Vagina (tissue), 2 donors: ENCODE measurements at places on chromosomes 16 and 17.

GRCh38 chr16:86472366-86472765 is 38.0 kb upstream of the FOXF1 start:
- DNase-seq, result no peak

DNA sequence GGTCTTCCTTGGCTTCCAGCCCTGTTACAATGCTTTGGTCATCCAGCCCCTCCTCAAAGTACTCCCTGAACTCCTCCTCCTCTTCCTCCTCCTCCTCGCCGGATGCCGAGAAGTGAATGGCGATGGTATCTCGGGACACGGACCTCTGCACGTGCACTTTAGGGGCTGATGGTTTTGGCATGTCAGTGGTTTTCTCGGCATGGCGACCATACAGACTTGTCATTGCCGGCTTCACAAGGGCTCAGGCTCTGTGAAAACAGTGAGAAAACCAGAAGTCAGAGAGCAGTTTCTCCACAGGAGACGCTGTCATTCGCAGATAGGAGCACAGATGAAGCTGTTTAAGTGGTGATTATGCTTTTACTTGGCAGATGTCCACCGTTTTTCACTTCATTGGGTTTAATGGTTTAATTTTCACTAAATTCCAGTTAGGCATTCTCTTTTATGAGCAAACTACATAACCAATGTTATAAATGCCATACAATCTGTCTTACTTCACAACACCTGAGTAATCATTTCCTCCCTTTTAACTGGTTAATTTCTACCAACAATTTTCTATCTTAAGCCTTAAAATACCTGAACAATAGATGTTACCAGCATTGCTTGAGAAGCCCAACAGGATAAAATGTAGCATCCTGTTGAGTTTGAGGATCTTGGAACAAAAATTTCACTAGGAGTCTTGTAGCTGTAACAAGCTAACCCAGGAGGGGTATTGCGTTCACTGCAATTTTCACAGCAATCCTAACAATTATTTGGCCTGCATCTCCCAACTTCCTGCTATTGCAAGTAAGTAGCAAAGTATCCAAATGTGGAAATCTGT is 48.9 kb downstream of the TEX2 start:
- no peak for DNase-seq

DNA sequence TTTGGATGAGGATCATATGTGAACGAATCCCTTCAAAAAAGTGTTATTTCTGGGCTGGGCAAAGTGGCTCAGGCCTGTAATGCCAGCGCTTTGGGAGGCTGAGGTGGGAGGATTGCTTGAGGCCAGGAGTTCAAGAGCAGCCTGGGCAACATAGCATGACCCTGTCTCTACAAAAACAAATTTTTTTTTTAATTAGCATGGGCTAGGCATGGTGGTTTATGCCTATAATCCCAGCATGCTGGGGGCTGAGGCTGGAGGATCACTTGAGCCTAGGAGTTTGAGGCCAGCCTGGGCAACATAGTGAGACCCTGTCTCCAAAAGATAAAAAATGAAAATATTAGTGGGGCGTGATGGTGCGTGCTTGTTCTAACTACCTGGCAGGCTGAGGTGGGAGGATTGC is 4.6 kb downstream of the TAOK1 start:
- no peak for DNase-seq

DNA sequence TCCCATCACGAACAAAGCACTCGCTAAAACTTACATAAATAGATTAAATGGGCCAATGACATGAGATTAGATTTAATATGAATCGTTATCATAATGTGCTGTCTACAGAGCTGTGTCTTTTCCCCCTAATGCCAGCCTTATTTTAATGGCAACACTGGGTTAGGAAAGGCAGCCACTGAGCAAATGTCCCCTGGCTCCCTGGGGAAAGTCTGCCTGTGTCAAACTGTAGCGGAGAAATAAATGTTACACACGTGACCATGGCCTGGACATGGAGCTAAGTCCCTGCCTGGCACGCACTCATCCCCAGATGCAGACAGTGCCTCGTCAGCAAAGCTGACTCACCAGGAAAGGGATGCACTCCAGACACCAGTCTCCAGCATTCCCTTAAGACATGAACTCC is 61.3 kb upstream of the SDK2 start:
- no peak for DNase-seq

- no peak for DNase-seq
Measured at GRCh38 chr17:44581868-44582267, 24.6 kb downstream of the FZD2 start.

DNA sequence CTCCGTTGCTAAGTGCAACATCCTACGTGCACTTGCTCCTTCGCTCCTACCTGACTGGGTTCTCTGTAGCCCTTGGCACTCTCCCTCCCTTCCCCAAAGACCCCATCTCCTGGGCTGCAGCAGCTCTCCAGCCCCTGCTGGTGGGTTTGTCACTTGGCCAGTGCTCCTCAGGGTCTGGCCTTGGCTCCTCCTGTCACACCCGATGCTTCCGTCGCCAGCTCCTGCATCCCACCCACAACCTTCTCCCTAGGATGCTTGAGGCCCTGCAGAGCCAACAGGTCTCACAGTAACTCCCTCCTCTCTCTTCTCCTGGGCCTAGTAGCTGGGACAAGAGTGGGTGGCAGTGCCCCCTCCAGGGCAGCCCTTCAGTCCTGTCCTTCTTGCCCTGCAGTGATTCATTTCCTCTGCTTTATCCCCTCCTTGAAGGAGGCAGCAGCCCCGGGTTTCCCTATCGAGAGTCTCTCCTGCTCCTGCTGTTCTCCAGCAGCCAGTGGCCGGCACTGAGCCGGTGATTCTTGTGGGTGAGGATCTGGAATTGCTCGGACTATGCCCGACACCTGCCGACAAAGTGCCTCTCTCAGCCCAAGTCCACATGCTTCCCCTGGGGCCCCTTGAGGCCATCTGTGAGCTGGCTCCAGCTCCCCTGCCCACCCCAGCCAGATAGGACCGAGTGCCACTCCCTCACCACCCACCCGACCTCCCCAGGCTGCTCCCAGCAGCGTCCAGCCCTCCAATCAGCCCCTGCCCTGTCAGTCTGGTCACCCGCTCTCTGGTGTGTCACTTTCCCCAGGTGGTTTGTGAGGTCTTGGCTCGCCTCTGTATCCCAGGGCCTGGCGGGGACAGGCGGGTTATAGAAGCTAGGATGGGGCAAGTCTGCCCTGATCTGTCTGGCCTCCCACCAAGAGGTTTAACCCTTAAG is 3.8 kb downstream of the LITAFD start:
- DNase-seq, result peak; percentile 87

GRCh38 chr16:79784007-79784406 is 183.5 kb upstream of the MAF start:
- DNase-seq, result no peak

GRCh38 chr16:56715126-56715525 is 14.8 kb upstream of the NUP93 start:
- DNase-seq, result peak; percentile 47

DNA sequence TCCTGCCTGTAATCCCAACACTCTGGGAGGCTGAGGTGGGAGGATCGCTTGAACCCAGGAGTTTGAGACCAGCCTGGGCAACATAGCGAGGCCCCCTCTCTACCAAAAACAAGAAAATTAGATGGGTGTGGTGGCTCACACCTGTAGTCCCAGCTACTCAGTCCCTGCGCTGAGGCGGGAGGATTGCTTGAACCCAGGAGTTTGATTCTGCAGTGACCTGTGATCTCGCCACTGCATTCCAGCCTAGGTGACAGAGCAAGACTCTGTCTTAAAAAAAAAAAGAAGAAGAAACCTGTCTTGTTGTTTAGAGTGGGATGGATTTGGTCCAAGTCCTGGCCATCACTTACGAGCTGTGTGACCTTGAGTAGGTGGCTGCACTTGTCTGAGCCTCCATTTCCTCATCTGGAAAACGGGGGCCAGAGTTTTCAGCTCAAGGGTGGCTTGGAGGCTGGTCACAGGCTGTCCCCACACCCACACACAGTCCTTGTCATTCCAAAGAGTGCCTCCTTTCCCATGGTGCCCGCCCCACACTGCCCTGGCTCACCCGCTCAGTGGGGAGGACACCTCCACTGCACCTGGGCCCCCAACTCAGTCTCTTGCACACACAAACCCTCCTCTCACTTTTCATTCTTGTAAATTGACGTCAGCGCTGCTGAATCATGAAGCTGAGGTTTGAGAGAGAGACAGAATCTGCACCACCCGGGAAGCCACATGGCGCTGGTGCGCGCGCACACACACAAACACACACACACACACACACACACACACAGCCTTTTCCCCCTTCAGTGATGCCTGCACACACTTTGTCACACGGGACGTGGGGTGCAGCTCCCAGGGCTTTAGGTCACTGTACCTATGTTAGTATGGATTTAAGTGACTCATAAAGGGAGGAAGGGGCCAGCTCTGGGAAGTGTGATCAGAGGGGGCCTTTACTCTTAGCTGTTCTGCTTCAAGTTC is 4.2 kb downstream of the SOCS1 start:
- DNase-seq, result no peak

DNA sequence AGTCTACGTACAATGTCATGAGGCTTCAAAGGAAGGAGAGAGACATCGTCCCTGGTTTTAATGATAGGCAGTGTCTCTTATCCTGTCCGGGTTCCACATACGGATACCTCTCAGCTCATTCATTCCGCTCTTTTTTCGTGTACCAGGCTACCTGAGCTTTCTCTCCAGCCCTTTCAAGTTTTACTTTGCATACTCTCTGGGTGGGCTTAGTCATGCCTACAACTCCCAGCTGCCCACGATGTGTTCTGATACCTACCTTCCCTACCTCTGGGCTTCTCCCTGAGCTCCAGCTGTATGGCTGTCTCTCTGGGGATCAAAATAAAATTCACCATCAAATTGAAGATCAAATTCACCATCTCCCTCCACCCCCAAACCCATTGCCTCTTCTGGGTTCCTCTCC is 354.0 kb upstream of the EEF2KMT start:
- no peak for DNase-seq

GRCh38 chr17:75207760-75208159 is 2.3 kb downstream of the NUP85 start:
- no peak for DNase-seq

GRCh38 chr17:49694847-49695697 is 12.7 kb downstream of the SLC35B1 start:
- no peak for DNase-seq

DNA sequence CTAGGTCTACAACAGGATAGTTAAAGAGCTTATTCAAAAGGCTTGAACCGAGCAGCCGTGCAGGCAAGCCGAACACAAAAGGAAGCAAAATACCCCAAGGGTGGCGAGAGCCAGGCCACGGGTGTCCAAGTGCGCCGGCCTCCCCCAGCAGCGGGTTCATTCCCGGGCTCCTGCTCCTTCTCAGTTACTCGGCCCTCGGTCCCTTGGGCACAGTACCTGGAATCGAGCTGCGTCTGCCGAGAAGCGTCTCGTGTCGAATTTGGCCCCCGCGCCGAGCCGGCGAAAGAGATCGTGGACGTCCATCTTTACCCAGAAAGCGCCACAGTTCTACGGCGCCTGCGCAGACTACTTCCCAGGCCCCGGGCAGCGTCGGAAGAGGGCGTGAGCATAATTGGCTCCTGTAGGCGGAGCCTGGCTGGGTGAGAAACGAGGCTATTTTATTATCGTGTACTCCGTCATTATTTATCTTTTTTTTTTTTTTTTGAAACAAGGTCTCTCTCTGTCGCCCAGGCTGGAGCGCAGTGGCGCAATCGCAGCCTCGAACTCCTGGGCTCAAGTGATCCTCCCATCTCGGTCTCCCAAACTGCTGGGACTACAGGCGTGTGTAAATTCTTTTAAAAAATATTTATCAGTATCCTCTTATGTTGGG is at the start of gene DDX52:
Gene DDX52, minus strand, starts transcription at position 329 of the 649 bp plus-strand sequence. Its CDS starts 26 bp downstream, at position 303.
- peak; percentile 96 for DNase-seq

DNA sequence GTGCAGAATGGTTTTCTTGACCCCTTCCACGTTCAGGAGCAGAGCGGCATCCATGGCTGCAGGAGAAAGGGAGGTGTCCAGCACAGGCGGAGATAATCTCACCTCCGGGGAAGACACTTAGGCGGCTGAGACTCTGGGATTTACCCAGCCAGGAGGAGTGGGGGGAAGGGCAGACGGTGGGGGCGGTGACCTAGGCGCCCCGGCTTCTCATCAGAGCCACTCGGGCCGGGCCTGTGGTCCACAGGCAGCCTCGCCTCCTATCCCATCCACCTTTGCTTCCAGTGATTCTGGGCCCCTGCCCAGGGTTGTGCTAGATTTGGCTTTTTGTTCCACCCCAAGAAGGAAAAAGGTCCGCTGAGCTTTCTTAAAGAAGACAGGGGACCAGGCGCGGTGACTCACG is at the start of gene AIPL1:
Gene AIPL1, minus strand, starts transcription at position 71 of the 400 bp plus-strand sequence. Its CDS starts 17 bp downstream, at position 54.
- DNase-seq, result no peak

GRCh38 chr17:50596191-50597037 is 35.9 kb downstream of the CACNA1G start:
- DNase-seq, result no peak

DNA sequence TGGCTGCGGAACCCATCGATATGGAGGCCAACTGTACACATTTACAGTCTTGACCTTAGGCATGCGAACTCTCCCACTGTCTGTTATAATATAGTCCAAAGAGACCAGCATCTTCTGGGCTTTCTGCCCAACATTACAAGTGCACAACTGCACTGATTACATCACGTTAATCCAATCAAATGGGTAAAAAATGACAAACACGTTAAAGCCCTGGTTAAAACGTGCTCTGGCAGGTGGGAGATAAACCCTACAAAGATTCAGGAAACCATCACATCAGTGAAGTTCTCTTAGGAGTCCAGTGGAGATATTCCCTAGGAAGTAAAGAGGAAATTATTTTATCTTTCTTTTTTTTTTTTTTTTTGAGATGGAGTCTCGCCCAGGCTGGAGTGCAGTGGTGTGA is 23.7 kb upstream of the XYLT2 start:
- no peak for DNase-seq

DNA sequence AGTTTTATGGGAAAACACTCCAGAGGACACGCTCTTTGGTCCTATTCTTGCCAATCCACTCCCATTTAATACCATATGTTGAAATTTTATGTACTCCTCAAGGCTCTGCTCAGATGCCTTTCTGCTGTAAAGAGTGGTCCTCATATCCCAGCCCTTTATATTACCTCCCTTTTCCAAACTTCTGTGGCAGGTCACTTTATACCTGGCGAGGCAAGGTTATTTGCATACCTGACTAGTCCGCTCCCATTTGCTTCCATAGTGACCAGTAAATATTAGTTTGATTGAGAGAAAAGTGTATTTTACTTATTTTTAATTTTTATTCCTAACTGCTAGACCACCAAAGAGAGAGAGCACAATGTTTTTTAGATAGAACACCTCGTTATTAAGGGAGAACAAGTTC is 17.3 kb downstream of the KRT12 start:
- no peak for DNase-seq

DNA sequence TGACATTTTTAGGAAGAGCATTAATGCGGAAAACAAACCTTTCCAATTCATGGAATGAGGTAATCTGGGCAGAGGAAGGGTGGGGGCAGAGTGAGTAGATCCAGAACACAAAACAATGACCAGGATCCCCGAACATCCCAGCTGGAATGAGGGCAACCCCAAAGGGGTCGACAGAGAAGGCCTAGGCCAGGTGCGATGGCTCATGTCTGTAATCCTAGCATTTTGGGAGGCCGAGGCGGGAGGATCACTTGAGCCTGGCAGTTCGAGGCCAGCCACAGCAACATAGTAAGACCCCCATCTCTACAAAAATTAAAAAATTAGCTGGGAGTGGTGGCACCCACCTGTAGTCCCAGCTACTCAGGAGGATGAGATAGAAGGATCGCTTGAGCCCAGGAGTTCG is 64.7 kb downstream of the ZFHX3 start:
- DNase-seq, result no peak

- no peak for DNase-seq
Measured at GRCh38 chr17:6507535-6507934, 48.8 kb downstream of the PITPNM3 start.

- no peak for DNase-seq
Measured at GRCh38 chr17:5975661-5976060, 94.5 kb upstream of the WSCD1 start.
